ENCODE measurements at places on chromosomes 6 and 20.

GRCh38 chr20:34569598-34569997 lies 11.1 kb downstream of the MAP1LC3A start:
- DNase-seq: no peak

DNA sequence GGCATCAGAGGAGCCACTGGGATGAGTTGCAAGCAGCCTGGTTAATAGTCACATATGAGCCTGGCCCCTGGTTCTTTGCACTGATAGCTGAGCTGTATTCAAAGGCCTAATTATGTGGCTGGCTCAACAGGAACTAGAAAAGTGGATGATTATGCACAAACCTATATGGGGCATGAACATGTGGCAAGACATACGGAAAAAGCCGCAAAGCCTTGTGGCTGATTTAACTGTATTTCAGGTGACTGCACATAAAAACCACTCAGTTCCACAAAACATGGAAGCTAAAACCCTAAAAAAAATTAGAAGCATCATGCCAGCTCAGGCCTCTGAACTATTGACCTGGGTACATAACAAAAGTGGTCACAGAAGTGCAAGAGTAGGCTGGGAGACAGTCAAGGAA lies 13.0 kb upstream of the MUC22 start:
- DNase-seq: no peak

DNA sequence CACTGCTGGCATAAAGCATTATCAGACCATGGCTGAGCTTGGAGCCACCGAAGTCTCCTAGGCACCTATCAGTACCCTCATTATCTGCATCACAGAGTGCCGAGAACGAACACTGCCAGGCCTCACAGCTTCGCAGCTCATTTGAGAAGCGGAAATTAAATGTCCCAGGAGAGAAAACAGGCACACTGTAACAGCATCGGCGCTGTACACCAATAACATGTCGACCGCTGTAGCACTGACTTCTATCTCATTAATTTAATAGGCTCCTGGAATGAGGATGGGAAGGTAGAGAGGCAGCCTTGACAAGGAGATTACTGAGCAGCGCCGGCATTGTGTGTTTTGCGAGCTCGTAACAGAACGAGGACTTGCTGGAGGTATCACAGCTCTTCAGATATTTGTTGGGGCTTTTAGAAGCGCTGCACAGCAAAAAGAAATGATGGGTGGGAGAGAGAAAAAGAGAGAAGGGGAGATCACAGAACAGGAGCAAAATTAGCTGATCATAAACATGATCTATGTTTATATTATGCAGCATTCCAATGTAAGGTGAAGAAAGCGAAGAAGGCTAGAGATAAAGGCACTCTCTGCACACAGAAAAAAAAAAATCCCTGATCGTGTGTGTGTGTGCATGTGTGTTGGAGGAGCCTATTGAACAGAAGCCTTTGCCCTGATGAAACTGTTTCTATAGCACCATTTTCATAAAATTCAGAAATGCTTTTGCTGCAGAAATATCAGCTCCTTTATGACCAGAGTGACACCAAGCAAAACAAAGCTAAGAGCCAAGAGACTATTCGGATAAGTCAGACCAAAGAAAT lies 29.2 kb downstream of the ID4 start:
- DNase-seq: no peak

- no peak for DNase-seq
These were observed 22.8 kb downstream of the SCML4 start for GRCh38 chr6:107801173-107801886.

GRCh38 chr20:37296371-37296770 lies 6.9 kb downstream of the MANBAL start:
- no peak for DNase-seq
